CD8-positive, alpha-beta T cell (primary cell): ENCODE measurements at places on chromosomes 11 and 22. TPM values are rescaled to one million over a fixed set of nuclear protein-coding genes. Genes with fewer than 3 reads are reported as not detected.

GRCh38 chr11:6303661-6304060 is 16.6 kb downstream of the CAVIN3 start:
- no peak for DNase-seq

DNA sequence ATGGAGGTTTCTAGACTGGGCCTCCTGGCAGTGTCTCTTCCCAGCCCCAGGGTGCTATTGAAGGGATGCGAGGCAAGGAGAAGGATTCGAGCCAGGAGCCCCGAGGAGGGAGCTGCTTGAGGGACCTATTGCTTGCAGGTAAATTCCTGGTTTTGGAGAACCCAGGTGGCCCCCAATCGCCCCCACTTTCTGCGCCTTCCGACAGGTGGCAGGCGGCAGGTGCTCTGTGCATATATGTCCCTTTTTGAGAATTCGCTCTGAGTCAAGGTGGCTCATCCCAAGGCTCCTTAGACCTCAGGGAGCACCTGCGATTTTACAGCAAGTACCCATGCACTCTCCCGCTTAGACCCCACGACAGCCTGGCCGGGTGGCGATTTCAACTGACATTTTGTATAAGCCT is 40.3 kb upstream of the SHISAL1 start:
- no peak for DNase-seq

GRCh38 chr11:71580057-71581003 is 2.3 kb downstream of the KRTAP5-11 start:
- no peak for DNase-seq

Gene EXPH5
- 1.5 TPM for total RNA-seq

- DNase-seq: no peak
These were observed 36.9 kb downstream of the GGTLC2 start for GRCh38 chr22:22681221-22681739.
